Right atrium auricular region (tissue), 2 donors: ENCODE measurements at places on chromosomes 16 and 17.

DNA sequence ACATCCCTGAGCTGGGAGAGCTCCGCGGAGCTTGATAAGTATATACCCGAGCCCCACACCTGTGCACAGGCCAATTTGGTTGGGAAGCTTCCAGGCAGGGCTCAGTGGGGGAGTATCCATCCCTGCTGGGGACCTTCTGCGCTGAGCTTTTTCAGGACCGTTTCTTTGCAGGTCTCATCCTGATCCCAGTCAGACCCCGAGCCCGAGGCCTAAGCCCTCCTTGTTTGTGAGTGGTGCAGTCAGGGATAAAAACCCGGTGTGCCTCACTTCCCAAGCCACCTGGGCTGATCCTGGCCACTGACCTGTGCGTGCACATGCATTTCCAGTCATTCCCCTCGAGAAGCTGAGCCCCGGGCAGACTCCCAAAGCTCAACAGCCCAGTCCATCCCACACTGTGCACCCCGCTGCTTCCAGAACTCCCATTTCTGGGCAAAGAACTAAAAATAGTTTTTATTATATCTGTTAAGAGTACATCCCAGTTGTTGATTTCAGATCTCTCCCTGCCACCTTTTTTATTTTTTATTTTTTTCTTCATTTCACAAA is 27.3 kb upstream of the NAT9 start:
- no peak for DNase-seq

GRCh38 chr17:49579522-49579921 is 3.9 kb downstream of the NXPH3 start:
- no peak for DNase-seq

GRCh38 chr17:8687737-8688466 is 56.7 kb downstream of the CCDC42 start:
- no peak for DNase-seq

- no peak for DNase-seq
Measured at GRCh38 chr17:61488878-61489718, 36.9 kb downstream of the TBX4 start.

- DNase-seq = no peak
Measured at GRCh38 chr17:34987232-34987631, 6.9 kb downstream of the LIG3 start.

- DNase-seq = no peak
Measured at GRCh38 chr16:30335598-30336474, 19.3 kb downstream of the CD2BP2 start.

DNA sequence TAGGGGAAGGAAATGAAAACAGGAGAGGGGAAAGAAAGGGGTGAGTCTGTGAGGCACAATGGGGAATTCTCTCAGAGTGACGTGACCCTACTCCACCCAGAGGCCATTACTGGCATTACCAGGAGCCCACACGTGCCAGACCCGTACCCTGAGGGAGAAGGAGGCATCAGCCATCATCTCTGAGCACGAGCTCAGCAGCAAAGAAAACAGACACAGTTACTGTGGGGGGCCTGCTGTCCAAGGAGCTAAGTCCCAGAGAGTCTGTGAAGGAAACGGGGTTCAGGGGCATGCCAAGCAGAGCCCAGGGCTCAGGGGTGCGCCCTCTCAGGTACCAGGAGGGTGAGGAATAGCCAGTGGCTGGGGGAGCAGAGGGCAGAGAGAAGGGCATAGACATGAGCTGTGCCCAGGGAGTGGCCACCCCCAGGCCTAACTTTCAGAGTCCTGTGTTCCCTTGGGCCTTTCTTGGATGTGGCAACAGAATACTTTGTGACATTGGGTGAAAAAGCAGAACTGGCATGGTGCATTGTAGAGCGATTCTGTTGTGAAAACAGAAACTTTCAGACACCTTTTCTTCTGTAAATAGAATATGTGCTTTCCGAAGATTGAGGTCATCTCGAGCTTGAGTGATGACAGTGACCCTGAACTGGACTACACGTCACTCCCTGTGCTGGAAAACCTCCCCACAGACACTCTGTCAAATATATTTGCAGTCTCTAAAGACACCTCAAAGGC is 11.3 kb downstream of the TAF1C start:
- DNase-seq = no peak

DNA sequence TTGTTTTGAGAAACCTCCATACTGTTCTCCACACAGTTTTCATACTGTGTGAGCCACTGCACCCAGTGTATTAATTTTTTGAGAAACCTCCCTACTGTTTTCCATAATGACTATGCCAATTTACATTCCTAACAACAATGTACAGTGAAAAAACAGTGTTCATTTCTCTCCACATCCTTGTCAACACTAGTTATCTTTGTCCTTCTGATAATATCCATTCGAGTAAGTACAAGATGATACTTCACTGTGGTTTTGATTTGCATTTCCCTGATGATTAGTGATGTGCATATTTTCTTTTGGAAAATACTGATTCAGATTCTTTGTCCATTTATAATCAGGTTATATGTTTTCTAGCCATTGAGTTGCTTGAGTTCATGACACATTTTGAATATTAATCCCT is 462.0 kb downstream of the CDH11 start:
- no peak for DNase-seq

- no peak for DNase-seq
Measured at GRCh38 chr17:72004011-72004427, 116.8 kb upstream of the SOX9 start.

DNA sequence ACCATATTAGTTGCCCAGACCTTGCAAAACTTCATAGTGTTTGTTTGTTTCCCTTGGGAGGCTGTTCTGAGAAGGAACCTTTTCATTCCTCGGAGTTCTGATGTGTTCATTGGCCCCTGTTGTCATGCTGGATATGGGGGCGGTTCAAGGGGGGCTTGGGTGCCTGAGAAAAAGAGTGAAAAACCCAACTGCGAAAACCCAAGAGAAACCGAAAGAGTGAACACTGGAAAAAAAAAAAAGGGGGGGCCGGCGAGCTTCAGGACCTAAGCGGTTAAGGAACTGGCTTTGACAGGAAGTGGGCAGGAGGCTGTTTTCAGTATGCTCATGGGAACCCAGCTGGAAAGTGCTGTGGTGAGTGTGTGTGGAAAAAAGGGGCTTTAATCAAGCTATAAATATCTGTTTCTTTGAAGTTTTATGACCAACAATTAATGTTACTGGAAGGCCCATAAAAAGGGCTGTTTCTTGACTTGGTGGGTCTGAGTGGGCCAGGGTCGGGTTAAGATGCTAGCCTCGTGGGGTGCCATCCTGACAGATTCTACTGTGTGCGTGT is 510.7 kb downstream of the MAF start:
- DNase-seq = no peak

DNA sequence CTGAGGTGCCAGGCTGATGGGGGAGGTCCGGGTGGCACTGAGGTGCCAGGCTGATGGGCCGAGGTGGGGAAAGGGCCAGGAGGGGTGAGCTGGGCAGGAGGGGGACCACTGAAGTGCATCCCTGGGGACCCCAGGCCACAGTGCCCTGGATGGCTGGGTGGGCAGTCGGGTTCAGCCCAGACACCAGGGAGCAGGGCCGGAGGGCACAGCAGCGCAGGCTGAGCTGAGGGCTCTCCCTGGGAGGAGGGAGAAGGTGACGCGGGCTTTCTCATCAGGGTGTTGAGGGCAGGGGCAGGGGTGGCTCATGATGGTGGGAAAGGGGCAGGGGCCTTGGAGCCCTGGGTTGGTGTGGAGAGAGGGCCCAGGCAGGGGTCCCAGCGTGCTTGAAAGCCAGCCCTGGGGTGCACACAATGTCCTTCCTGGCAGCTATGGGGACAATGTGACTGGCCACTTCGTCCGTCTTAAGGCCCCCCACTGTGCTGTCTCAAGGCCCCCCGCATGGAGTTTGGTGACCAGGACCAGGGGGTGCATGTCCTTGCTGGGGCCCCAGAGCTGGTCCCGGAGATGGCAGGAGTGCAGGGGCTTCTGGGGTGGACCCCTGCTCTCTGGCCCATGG is 16.0 kb downstream of the CD7 start:
- DNase-seq = no peak

DNA sequence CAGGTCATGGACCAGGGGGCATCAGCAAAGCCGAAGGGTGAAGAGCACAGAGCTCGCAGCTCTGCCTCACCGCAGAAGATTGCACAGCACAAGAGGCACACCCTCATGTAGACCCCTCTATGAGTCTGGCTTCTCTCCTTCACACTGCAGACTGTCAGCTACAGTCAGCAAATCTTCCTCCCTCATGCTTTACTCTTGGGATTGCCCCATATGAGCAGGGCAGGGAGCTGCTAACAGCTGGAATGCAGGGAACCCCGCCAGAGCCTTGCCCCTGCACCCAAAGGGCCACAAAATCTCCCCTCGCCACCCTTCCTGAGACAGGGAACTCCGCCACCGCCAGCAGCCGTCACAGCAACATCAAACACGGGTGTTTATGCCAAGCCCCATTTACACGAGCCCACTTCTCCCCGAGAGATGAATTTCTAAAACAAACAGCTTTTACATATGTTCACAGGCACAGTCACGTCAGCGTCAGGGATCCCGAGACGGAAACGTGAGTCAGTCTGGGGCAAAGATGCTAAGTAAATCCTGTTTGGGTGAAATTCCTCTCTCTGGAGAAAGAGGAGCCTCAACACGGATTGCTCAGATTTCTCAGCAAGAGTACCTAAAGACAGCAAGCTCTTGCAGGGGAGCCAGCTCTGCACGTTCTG is 121.9 kb downstream of the CDYL2 start:
- no peak for DNase-seq

DNA sequence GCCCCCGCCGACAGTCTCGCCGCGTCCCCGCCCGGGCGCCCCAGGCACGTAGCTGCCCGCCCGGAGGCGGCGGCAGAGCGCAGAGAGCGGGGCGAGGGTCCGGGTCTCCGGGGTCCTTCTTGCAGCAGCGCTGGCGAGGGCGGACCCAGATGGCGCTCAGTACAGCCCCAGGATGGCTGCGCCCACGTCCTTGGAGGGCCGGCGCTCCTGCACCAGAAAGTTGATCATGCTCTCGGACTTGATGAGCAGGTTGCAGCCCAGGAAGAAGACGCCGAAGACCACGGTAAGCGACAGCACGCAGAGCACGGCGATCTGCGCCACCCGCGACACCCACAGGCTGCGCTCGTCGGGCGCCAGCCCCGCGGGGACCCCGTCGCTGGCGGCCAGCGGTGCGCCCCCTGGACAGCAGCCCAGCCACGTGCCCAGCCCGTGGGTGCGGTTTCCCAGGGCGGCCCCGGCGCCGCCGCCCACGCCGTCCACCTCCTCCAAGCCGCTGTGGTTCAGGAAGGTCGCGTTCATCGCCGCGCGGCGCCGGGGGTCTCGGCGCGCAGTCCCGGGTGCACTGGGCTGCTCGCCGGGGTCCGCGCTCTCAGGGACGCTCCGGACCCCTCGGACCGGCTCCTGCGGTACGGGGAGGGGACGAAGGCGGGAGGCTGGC is 435 bp downstream of the RPRML start:
- no peak for DNase-seq

GRCh38 chr17:9905078-9905415 is at the start of gene RCVRN:
TSS of gene RCVRN (minus strand) at chr17:9905271. CDS start at chr17:9905180, 91 bp downstream.
- DNase-seq = no peak
